Cardiac muscle cell (in vitro differentiated cells and primary cell): ENCODE measurements at places on chromosomes 4 and X.

DNA sequence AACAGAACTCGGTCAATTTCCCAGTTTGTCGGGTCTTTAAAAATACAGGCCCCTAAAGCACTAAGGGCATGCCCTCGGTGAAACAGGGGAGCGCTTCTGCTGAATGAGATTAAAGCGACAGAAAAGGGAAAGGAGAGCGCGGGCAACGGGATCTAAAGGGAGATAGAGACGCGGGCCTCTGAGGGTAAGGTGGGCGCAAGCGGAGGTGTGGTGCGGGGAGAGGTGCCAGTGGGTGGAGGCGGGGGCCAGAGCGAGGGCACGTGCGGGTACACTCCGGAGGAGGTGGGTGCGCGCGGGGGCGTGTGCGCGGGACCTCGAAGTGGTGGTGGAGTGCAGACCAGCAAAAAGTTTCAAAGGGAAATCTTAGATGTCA, 787 bp upstream of the TET2 start:
- DNase-seq: no peak

- DNase-seq: peak; percentile 65
These were observed 41.4 kb downstream of the CLDN34 start for GRCh38 chrX:10008483-10009056.

- no peak for DNase-seq
These were observed 304.0 kb upstream of the BMP3 start for GRCh38 chr4:80726471-80726870.

DNA sequence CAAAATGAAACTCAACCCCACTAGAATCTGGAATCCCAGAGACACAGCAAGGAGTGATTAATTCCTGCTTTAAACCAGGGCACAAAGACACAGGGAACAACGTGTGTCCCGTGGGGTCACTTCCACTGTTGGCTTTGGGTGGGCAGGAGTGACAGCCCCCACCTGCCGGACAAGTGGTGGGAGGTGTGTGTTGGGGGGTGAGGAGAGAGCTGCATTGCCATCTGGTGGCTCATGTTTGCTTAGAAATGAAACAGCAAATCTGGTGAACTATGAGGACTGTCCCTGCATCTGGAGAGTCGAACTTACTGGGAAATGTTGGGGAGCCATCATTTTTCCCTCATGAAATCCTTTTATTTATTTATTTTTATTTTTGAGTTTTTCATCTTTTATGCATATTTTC, 75.9 kb upstream of the AFAP1 start:
- peak; percentile 16 for DNase-seq

DNA sequence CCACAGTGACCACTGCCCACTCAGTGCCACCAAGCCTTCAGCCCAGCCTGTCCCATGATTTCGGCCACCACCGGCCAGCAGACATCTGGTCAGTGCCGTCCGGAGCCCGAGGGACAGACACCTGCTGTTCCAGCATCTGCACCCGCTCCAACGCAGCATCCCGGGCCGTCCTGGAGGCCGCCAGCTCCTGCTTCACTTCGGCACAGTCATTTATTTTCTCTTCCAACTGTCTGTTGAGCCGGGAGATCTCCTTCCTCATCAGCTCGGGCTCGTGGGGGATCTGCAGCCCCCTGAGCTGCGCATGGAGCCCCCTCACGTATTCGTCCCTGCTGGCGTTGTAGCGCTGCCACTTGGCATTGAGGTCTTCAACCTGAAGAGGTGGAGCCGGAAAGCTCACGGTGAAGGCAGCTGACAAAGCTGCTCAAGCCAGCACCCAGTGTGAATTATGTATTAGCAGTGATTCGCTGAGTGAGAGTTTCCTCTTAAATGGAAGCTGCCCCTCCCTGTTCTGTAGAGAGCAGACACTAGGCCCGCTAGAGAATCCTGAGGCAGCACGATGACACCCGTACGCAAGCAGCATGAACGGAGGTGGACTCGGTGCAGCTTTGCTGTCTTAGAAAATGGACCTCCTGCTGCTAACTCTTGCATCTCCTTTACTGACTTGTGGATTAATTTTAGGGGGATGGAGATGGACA, 11.4 kb downstream of the TNIP2 start:
- DNase-seq: no peak

DNA sequence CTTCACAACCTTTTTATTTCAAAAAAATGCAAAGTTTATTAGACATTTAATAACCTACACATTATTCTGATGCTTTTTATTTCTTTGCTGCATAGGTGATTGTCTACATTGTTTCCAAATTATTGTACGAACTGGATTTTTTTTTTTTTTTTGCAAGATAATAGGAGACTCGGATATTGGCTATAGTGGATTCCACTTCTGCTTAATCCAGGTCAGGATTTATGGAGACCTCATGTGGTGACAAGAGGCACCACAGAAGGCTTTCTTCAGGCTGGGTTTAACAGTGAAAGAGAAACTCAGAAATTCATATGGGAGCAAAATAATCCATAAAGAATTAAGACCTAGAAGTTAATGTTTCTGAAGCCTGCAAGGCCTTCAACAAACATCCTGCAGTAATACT, 2.4 kb upstream of the SLIT2 start:
- peak; percentile 62 for DNase-seq

- DNase-seq: no peak
These were observed 76.2 kb upstream of the EOLA2 start for GRCh38 chrX:150014525-150014924.

GRCh38 chr4:41435510-41435909, 102.4 kb upstream of the LIMCH1 start:
- no peak for DNase-seq
